ENCODE measurements at places on chromosomes 13 and 19. TPM values are rescaled to one million over a fixed set of nuclear protein-coding genes. Genes with fewer than 3 reads are reported as not detected.

GRCh38 chr13:50290186-50290585, 274.9 kb downstream of the KCNRG start:
- H3K36me3 ChIP-seq: no peaks in the 10 kb centered on the region
- no peak overlapping the region for H3K4me3 ChIP-seq
- no peak overlapping the region for H3K27ac ChIP-seq
- H3K4me1 ChIP-seq: no peaks in the 10 kb centered on the region

GRCh38 chr13:19150712-19151228, 30.9 kb downstream of the TUBA3C start:
- H3K27ac ChIP-seq: no peak overlapping the region
- no peaks in the 10 kb centered on the region for H3K27me3 ChIP-seq
- no peaks in the 10 kb centered on the region for H3K36me3 ChIP-seq
- H3K4me3 ChIP-seq: no peak overlapping the region

DNA sequence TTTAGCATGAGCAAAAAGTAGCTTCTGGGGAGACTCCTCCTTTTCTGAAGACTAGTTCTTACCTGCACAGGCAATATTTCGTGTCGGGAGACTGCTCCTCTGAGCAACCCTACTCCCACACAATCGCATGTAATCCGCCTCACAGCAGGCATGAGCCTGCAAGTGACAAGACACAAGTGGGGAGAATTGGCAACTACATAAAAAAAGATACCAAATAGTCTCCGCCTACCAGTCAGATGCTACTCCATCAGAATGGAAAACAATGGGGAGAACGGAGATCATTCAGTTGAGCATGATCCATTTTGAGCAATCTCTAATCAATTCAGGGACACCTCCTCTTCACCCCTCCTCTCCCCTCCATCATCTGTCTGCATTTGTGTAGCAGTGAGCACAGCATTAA, 321.0 kb downstream of the COG6 start:
- H3K4me3 ChIP-seq: no peak overlapping the region
- H3K36me3 ChIP-seq: no peaks in the 10 kb centered on the region
- no peak overlapping the region for H3K27ac ChIP-seq
- no peak for DNase-seq
- H3K4me1 ChIP-seq: no peaks in the 10 kb centered on the region

DNA sequence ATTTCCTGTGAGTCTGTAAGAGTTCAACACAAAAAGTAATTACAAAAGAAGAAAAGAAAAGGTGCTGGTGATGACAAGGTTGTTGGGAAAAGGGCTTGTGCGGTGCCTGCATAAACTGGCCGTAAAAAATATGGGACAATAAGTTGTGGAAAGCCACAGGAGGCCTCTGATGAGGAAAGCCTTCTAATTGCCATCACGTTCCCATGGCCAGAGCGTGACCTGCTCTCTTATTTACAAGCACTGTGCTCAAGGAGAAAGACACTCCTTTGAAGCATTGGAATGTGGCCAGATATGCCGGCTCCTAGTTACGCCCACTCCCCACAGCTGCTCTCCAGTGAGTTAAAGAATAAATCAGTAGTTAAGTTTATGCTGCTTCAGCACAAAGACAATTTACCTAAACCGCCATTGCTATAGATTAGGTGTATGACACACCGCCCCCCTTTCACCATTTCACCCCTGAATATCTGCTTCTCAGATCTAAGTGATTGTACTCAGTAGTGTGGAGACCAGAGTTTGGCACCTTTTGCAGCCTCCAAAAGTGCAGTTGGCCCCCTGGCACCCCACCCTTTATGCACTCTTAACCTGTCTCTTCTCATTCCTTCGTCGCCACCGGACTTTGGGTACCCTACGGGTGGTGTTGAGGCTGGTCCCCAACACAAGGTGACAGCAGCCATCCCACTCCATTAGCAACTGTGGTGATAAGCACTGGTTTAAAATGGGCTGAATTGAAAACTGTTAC, 8.1 kb upstream of the PGLYRP1 start:
- DNase-seq: no peak
- H3K27ac ChIP-seq: no peak overlapping the region
- no peaks in the 10 kb centered on the region for H3K36me3 ChIP-seq
- no peak overlapping the region for H3K4me3 ChIP-seq
- no peaks in the 10 kb centered on the region for H3K27me3 ChIP-seq

- no peak overlapping the region for H3K4me3 ChIP-seq
- DNase-seq: no peak
- H3K27me3 ChIP-seq: peaks cover 11% of the 10 kb centered on the region
These were observed 2.2 kb upstream of the SERP2 start for GRCh38 chr13:44371421-44371820.

DNA sequence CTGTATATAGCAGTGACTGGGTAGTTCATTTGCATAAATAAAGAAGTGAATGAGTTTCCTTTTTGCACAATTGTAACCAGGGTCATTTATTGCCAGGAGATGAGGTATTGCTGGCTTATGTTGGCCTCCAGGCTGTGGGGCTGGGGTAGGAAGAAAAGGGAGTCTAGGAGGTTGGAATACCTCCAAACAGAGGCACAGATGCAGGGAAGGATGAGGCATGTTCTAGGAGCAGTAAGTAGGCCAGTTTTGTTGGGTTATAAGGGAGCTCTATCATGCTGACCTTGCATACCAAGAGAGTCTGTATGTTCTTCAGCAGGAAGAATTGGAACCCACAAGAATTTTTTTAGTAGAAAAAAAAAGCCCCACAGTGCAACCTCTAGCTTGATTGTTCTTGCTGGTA, 17.2 kb upstream of the CYSLTR2 start:
- no peaks in the 10 kb centered on the region for H3K4me1 ChIP-seq
- H3K27ac ChIP-seq: no peak overlapping the region
- no peak overlapping the region for H3K4me3 ChIP-seq
- no peaks in the 10 kb centered on the region for H3K27me3 ChIP-seq
- H3K36me3 ChIP-seq: no peaks in the 10 kb centered on the region
- DNase-seq: no peak

- no peak overlapping the region for H3K27ac ChIP-seq
- no peaks in the 10 kb centered on the region for H3K27me3 ChIP-seq
- no peaks in the 10 kb centered on the region for H3K36me3 ChIP-seq
- no peaks in the 10 kb centered on the region for H3K4me1 ChIP-seq
These were observed 76.5 kb upstream of the RNF113B start for GRCh38 chr13:98253526-98253925.

DNA sequence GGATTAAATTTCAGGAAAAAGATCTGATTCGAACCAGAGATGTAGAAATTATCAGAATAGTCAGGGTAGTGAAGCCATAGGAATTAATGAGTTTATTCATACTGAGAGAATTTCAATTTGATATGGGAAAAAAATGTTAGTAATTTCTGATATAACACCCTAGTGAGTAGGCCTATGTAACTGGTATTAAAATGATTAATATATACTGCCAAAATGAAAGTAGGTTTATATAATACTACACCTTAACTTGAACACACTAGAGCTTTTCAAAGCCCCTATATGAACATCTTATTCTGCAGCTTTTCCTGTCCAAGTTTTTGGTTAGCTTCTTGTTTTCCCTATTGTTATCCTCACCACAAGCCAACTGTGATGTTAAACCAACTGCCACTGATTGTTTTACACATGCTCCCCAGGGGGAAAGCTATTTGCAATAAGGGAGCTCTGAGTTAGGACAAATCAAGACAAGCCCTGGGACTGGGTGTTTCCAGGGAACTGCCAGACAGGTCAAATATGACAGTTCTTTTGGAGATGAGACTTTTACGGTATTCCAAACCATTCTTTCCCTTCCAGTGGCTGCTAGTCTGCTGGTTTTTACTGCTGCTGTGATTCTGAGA, 45.3 kb downstream of the FNDC3A start:
- DNase-seq: no peak
- no peaks in the 10 kb centered on the region for H3K27me3 ChIP-seq
- no peak overlapping the region for H3K4me3 ChIP-seq
- no peaks in the 10 kb centered on the region for H3K36me3 ChIP-seq
- H3K27ac ChIP-seq: no peak overlapping the region

DNA sequence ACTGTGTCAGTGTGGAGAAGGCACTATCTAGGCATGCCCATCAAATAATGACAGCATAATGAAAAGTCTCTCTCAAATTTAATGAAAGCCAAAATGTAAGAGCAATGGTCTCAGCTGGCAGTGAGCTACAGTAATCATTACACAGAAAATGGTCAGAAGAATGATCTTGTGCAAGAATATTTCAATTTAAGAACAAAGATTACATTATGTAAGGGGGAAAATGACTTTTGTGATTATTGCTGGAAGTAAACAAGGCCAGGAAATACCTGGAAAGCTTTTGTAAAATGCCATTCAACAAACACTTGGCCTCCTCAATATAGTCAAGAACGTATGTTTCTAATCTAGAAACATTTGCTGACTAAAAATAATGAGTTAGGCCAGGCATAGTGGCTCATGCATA, 89.1 kb downstream of the CAB39L start:
- H3K27ac ChIP-seq: no peak overlapping the region
- no peak overlapping the region for H3K4me3 ChIP-seq
- peaks cover 11% of the 10 kb centered on the region for H3K4me1 ChIP-seq
- no peaks in the 10 kb centered on the region for H3K36me3 ChIP-seq
- no peak for DNase-seq
- no peaks in the 10 kb centered on the region for H3K27me3 ChIP-seq

GRCh38 chr13:109985871-109986450, 199.6 kb upstream of the IRS2 start:
- no peak overlapping the region for H3K4me3 ChIP-seq
- no peaks in the 10 kb centered on the region for H3K36me3 ChIP-seq
- no peak overlapping the region for H3K27ac ChIP-seq
- H3K4me1 ChIP-seq: no peaks in the 10 kb centered on the region
- no peak for DNase-seq

GRCh38 chr19:53394522-53394973, 401 bp upstream of the ZNF765 start:
- peak overlapping the region; percentile 59 for H3K4me3 ChIP-seq
- peaks cover 6% of the 10 kb centered on the region for H3K27me3 ChIP-seq
- no peak for DNase-seq
- peak overlapping the region; percentile 79 for H3K27ac ChIP-seq
- H3K36me3 ChIP-seq: no peaks in the 10 kb centered on the region

GRCh38 chr19:18496980-18497256, 25.0 kb downstream of the ELL start:
- DNase-seq: no peak
- H3K27ac ChIP-seq: no peak overlapping the region
- no peaks in the 10 kb centered on the region for H3K27me3 ChIP-seq

DNA sequence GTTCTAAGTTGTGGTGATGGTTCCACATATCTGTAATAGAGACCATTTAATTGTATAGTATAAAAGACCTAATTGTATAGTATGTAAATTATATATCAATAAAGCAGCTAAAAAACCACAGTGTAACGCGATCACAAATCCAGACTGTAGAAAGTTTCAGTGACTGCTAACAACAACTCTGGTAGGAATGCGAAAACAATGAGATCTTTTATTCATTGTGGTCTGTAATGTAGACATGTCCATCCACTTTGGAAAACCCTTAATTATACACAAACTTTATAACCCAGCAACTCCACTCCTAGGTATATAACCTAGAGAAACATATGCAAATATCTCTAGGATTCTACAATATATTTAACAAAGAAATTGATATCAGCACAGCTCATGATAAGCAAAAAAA, 549.5 kb downstream of the SLITRK1 start:
- H3K4me1 ChIP-seq: no peaks in the 10 kb centered on the region
- no peaks in the 10 kb centered on the region for H3K27me3 ChIP-seq
- H3K27ac ChIP-seq: no peak overlapping the region

- no peak overlapping the region for H3K4me3 ChIP-seq
- H3K36me3 ChIP-seq: peaks cover 33% of the 10 kb centered on the region
- H3K27ac ChIP-seq: no peak overlapping the region
- no peaks in the 10 kb centered on the region for H3K27me3 ChIP-seq
These were observed 17.9 kb upstream of the CACTIN start for GRCh38 chr19:3644351-3645066.

DNA sequence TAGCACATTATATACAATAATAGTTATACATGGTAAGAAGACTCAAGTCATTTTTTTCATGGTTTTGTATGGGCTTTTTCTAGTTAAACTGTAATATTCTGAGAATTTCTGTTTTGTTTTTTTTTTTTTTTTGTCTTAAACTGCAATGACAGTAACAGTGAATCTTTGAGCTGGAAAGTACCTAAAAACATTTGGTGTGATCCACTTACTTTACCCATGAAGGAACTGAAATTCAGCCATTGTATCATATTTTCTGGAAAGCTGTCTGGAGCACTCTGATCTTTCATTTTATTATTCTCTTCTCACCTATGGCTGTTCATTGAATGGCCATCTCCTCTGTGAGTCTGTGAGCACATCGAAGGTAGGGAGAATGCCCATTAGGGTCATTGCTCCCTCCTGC, 37.8 kb downstream of the MYO16 start:
- no peak overlapping the region for H3K27ac ChIP-seq
- H3K27me3 ChIP-seq: no peaks in the 10 kb centered on the region
- H3K36me3 ChIP-seq: no peaks in the 10 kb centered on the region
- no peak for DNase-seq

- no peaks in the 10 kb centered on the region for H3K27me3 ChIP-seq
- no peaks in the 10 kb centered on the region for H3K36me3 ChIP-seq
- H3K4me3 ChIP-seq: no peak overlapping the region
- no peak overlapping the region for H3K27ac ChIP-seq
- H3K4me1 ChIP-seq: peaks cover 26% of the 10 kb centered on the region
These were observed 22.8 kb upstream of the GAS6 start for GRCh38 chr13:113886561-113887112.

DNA sequence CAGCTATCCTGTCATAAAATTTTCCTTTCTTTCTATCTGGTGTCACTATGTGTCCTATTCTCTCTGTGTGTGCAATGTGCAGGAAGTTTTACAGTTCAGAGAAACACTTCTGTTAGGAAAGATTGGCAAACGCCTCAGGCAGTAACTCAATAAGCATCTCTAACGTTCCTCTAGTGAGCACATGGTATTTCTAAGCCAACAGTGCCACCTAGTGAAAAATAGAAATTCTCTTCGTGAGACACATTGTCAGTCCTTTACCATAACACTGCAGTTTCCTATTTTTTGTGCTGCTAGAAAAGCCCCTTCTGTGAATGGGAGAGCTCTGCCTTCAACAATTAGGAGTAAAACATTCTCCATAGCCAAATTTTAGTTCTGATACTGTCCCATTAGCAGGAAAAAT, 50.7 kb downstream of the ZNF723 start:
- H3K36me3 ChIP-seq: no peaks in the 10 kb centered on the region
- H3K27ac ChIP-seq: no peak overlapping the region
- no peak overlapping the region for H3K4me3 ChIP-seq
- no peaks in the 10 kb centered on the region for H3K4me1 ChIP-seq
- H3K27me3 ChIP-seq: no peaks in the 10 kb centered on the region
- no peak for DNase-seq

Gene RYR1
- 831 TPM for total RNA-seq

Gene SIGLEC12
- total RNA-seq: not detected

Gene NKPD1
- not detected for total RNA-seq

Gene SELENOW
- total RNA-seq: 1,512 TPM

Gene ZNF132
- 2.7 TPM for total RNA-seq

Gene KCNC3
- 0.53 TPM for total RNA-seq

Gene C3
- 25.9 TPM for total RNA-seq

Gene KIR2DL3
- total RNA-seq: not detected

Gene NLRP9
- not detected for total RNA-seq
